ENCODE measurements at places on chromosomes 4 and X.

DNA sequence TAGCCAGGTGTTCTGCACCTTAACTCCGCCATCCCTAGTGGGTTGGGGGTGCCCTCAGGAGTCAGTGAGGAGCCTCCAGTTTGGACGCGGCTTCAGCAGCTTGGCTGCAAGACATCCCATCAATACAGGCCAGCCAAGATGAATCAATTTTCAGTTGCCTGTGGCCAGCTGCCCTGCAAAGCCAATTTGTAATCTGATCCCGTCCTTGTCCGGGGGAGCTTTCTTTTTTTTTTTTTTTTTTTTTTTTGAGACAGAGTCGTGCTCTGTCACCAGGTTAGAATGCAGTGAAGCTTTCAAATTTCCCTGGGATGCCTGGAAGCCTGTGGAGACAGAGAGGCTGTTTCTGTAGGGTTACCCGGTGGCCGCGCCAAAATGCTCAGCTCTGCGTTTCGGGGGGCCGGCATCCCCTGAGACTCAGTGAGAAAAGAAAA lies 192.5 kb downstream of the ASMT start:
- no peak for DNase-seq

DNA sequence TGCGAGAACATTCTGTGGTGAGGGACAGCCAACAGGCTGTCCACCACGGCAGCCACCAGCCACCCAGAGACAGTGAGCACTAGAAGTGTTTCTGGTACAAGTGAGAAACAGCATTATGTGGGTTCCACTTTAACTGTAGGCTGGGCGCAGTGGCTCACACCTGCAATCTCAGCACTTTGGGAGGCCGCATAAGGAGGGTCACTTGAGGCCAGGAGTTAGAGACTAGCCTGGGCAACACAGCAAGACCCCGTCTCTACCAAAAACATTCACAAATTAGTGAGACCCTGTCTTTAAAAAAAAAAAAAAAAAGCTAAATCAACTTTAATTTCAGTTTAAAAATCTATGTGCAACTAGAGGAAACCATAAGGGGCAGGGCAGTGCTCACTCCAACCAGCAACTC lies 20.6 kb downstream of the FAM53A start:
- DNase-seq = no peak

GRCh38 chr4:107035819-107036583 lies at the start of gene DKK2:
Gene DKK2 (minus strand): TSS chr4:107036313. CDS start chr4:107035591, 722 bp downstream.
- no peak for DNase-seq

GRCh38 chr4:8637456-8637984 lies 45.0 kb downstream of the CPZ start:
- DNase-seq = no peak

- peak; percentile 45 for DNase-seq
These were observed 7.3 kb upstream of the WAS start for GRCh38 chrX:48676106-48676892.

DNA sequence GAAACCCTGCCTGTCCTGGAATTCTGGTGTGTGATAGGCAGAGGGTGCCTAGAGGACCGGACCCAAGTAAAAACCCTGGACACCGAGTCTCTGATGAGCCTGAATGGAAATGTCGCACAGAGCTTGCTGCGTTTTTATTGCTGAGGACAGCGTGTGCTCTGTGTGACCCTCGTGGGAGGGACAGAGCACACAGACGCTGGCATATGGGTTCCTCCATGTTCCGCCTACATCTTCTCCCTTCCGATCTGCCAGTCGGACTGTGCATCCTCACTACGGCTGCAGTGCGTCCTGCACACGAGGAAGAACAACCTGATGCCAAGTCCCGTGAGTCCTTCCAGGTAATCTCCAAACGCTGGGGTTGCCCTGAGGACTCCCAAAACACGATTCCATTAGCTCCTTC lies 68.3 kb downstream of the AFAP1 start:
- no peak for DNase-seq

GRCh38 chrX:150533863-150534262 lies 34.6 kb upstream of the MTM1 start:
- DNase-seq = no peak

DNA sequence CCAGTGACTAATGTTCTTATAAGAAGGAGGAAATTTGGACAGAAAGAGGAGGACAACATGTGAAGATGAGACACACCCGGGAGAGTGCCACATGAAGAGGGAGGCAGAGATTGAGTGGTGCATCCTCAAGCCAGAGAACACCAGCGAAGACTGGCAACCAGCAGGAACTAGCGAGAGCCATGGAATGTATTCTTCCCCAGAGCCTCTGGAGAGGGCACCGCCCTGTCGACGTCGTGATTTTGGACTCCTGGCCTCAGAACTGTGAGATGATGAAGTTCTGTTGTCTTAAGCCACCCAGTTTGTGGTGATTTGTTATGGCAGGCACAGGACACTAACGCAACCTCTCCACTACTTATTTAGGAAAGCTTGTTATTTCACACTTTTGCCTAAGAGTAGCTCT lies 196.0 kb upstream of the TLL1 start:
- no peak for DNase-seq

DNA sequence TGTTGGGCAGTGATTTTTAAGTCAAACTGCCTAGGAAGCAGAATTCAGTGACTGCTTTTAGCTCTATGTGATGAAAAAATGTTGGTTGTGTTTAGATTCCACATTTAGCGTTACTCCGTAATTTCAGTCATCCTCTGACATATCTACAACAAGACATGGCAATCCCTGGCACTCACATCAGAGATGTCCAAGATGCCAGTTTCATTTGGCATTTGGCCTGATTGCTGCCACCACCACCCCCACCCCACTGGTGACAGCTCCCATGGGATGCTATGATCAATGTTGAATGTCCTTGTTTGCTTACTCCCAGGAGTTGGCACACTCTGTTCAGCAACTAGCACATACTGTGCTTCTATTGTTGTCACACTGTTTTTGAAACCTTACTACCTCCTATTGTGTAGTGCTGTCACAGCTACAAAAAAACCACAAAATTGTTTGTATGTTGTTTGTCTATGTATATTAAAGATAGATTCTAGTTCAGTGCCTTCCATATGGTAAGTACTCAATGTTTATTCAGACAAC lies 101.4 kb downstream of the AWAT2 start:
- no peak for DNase-seq

GRCh38 chr4:13705521-13706041 lies 78.1 kb upstream of the BOD1L1 start:
- DNase-seq = no peak
